Activated CD4-positive, alpha-beta T cell treated with anti-CD3 and anti-CD28 coated beads, Interleukin-2, Interleukin-6, amounts not matched to agents 100 ng/mL and 50 ng/mL, durations not matched to agents 16 hours and 8 hours (primary cell): ENCODE measurements at places on chromosomes 13 and 19.

DNA sequence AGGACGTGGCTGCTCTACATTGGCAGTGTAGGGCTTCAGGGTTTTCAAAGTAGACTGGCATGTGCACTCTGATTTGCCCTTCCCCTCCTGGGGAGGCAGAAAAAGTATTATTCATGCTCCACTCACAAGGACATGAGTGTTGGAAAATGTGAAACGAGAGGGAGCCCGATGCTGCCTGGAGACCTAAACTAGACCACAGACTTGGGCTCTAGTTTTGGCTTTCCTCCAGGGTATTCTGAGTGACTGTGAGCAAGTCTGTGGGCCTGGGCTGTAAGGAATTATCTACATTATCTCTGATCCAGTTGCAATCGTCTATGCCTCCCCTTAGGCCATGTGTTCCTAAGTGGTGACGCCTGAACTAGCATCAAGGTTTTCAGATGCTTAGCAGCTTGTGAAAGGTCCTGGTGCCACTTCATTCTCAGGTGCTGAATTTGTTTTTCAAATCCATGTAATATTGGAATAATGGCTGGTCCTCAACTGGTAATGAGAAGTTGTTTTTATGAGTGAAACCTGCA, 55.0 kb downstream of the MRPL57 start:
- DNase-seq = no peak

DNA sequence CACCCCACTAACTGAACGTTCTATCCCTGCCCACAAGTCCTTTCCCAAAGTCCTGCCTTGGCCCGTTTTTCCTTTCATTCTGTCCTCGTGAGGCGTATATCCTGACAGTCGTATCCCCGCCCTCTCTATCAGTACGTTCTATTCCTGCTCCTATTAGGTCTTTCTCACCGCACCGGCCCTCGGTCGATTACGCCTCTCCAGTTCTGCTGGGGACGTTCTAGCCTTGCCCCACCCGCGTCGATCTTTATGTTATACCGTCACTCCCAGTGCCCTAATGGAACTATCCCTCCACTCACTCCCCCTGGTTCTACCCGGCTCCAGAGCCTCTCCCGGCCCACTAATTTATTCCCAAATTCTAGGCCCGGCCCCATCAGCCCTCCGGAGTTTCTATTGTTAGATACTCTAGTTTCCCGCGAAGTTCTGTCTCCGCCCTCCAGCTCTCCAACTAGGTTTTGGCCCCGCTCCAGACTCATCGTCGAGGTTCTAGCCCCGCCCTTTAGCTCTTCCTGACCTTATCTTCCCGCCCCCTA, 2.0 kb downstream of the PLAUR start:
- no peak for DNase-seq

DNA sequence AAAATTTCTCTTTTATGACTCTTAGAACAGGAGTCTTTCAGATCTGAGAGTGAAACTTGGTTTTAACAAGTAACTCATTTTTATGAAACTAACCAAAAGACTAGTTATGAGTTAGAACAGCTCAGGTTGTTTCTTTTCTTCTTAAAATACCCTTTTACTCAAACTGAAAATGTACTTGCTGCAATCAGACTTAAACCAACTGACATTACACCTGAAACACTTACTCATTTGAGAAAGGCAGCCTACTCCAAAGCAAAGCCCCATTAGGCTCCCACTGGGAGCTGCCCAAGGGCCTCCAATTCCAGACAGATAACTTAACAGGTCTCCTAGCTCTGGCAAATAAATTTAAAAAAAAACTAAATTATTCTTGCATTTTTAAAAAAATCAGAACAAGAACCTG, 3.6 kb downstream of the FOXO1 start:
- peak; percentile 82 for DNase-seq

DNA sequence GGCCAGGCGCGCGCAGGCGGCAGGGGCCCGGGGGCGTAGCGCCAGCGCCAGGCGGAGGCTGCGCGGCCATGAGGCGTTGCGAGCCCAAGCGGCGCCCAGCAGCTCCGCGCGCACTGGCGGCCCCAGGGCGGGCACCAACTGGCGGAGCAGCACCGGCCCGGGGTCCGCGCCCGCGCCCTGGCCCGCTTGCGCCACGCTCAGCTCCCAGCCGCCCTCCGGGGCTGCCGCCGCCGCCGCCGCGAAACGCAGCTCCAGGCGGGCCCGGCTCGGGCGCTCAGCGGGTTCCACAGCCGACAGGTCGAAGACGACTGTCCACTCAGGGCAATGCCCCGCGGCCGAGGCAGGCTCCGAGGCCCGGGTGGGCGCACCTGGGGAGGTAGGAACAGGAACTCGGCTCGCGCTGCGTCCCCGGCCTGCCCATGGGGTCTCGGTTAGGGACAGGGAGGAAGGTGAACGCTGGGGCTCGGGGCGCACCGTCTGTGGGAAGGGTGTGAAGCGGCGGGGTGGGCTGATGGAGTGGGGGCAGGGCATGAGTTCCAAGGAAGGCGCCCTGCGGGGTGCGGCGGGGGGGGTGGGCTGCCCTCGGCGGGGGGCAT, 26.8 kb downstream of the CERS1 start:
- DNase-seq = no peak

DNA sequence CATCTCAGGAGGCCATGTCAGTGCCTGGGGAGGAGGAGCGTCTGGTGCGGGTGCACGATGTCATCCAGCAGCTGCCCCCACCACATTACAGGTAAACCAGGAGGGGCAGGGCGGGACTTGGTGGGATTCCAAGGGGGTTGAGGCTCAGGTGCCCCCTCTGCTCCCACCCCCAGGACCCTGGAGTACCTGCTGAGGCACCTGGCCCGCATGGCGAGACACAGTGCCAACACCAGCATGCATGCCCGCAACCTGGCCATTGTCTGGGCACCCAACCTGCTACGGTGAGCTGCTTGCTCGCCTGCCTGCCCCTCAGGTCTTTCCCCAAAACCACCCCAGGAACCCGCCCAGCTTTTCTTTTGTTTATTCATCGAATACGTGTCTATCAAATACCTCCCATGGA, 7.2 kb downstream of the ARHGAP33 start:
- no peak for DNase-seq

- peak; percentile 21 for DNase-seq
Measured at GRCh38 chr19:16328824-16329482, 4.3 kb downstream of the KLF2 start.
